ENCODE measurements at places on chromosomes 6 and 20.

DNA sequence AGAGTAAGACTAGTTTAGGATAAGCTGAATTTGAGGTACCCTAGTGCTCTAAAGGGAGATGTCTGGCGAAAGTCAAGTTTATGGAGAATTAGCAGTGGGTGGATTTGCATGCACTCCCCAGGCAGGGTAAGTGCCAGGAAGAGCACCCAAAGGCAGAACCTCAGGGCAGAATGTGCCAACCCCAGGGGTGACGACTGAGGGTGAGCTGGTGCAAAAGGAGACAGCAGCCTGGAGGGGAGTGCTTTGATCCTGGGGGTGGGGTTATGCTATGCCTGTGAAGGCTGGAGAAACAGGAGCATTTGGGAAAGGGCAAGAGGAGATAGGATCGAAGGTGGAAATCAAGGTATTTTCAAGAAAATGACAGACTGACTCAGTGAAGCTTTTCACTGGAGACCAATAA is 208.5 kb upstream of the PDE10A start:
- peaks cover 11% of the 10 kb centered on the region for H3K36me3 ChIP-seq
- no peak overlapping the region for H3K27ac ChIP-seq
- peaks cover 45% of the 10 kb centered on the region for H3K4me1 ChIP-seq
- DNase-seq, result no peak

- H3K4me3 ChIP-seq, result no peak overlapping the region
- H3K27me3 ChIP-seq, result no peaks in the 10 kb centered on the region
- H3K36me3 ChIP-seq, result no peaks in the 10 kb centered on the region
- no peaks in the 10 kb centered on the region for H3K4me1 ChIP-seq
- DNase-seq, result no peak
These were observed 275.2 kb upstream of the CNR1 start for GRCh38 chr6:88441346-88441745.

DNA sequence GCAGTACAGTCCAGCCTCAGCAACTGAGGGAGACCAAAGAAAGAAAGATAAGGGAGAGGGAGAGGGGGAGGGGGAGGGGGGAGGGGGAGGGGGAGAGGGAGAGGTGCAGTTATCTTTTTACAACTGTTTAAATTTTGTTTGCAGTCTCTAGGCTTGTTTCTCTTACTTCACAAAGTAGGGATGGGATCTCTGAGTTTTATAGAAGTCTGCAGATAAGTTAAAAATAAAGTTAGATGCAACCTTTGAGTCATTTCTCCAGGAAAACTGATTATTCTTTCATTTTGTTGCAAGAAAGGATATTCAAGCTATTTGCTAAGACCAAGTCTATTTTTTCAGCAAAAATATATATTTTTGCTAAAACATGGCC is 487.3 kb downstream of the ADGRB3 start:
- H3K27ac ChIP-seq, result no peak overlapping the region
- no peak for DNase-seq
- H3K4me3 ChIP-seq, result no peak overlapping the region
- no peaks in the 10 kb centered on the region for H3K27me3 ChIP-seq
- H3K4me1 ChIP-seq, result no peaks in the 10 kb centered on the region

- peaks cover 3% of the 10 kb centered on the region for H3K27me3 ChIP-seq
- no peak for DNase-seq
- H3K36me3 ChIP-seq, result no peaks in the 10 kb centered on the region
- H3K4me1 ChIP-seq, result peaks cover 36% of the 10 kb centered on the region
- H3K4me3 ChIP-seq, result no peak overlapping the region
These were observed 22.8 kb upstream of the PCMTD2 start for GRCh38 chr20:64232794-64233193.

DNA sequence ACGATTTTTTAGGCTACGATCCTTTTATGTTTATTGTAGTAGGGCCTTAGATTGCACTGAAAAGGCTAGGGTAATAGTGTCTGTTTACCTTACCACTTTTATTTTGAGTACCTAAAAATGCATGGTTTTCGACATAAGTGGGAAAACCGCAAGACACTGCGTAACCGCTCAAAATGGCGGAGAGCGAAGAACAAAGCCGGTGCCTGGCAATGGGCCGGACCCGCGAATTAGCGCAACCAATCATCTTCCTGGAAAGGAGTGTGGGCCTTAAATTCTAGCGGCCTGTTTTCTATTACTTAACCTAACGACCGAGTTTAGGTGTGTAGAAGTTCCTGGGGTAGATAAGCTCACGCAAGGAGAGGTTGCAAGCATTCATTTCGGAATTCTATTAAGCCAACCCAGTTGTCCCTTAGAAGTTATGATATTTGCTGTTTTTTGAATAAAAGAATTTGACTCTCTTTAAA is 118.0 kb downstream of the HFE start:
- H3K4me1 ChIP-seq, result peaks cover 32% of the 10 kb centered on the region
- no peaks in the 10 kb centered on the region for H3K36me3 ChIP-seq
- H3K4me3 ChIP-seq, result no peak overlapping the region
- peaks cover 8% of the 10 kb centered on the region for H3K27me3 ChIP-seq
